ENCODE measurements at places on chromosomes 1 and 21. TPM values are rescaled to one million over a fixed set of nuclear protein-coding genes. Genes with fewer than 3 reads are reported as not detected.

PEAR1 gene
- 0.32 TPM for total RNA-seq

ANKRD35 gene
- 0.12 TPM for total RNA-seq

KRTAP7-1 gene
- not detected for total RNA-seq

RBBP4 gene
- total RNA-seq, result 233 TPM

NR1I3 gene
- total RNA-seq, result not detected

GPBP1L1 gene
- 140 TPM for total RNA-seq

SPRR2F gene
- total RNA-seq, result not detected

CATSPERE gene
- 0.25 TPM for total RNA-seq

LCE1A gene
- total RNA-seq, result not detected

SELE gene
- not detected for total RNA-seq

NCAM2 gene
- total RNA-seq, result 3.1 TPM

RYR2 gene
- total RNA-seq, result 0.07 TPM

ANGPTL3 gene
- not detected for total RNA-seq

CAPN8 gene
- total RNA-seq, result not detected

CSMD2 gene
- 11.8 TPM for total RNA-seq

HTR1D gene
- total RNA-seq, result 0.39 TPM

SLC45A1 gene
- not detected for total RNA-seq

A3GALT2 gene
- total RNA-seq, result not detected

NID1 gene
- total RNA-seq, result 60.4 TPM

AGT gene
- total RNA-seq, result 0.42 TPM

FBXO2 gene
- 7.5 TPM for total RNA-seq

CHIA gene
- total RNA-seq, result not detected

IGSF9 gene
- 0.25 TPM for total RNA-seq

LAMC1 gene
- 321 TPM for total RNA-seq

MYBPH gene
- total RNA-seq, result not detected

C1orf141 gene
- total RNA-seq, result not detected

PLPP3 gene
- total RNA-seq, result 17.2 TPM

CFH gene
- total RNA-seq, result 58.0 TPM

GBP6 gene
- total RNA-seq, result 0.22 TPM

CHTOP gene
- 37.1 TPM for total RNA-seq

GPA33 gene
- total RNA-seq, result 0.12 TPM

RHOC gene
- 497 TPM for total RNA-seq

DPYD gene
- 37.9 TPM for total RNA-seq

WNT2B gene
- under 0.01 TPM for total RNA-seq

MFN2 gene
- total RNA-seq, result 47.1 TPM

PLA2G5 gene
- total RNA-seq, result 0.84 TPM

GNG12 gene
- total RNA-seq, result 163 TPM

BMP8B gene
- 0.15 TPM for total RNA-seq

FALEC gene
- total RNA-seq, result not detected

CD5L gene
- total RNA-seq, result not detected

KRTAP13-1 gene
- total RNA-seq, result not detected

HLX gene
- total RNA-seq, result 7.2 TPM
